NCI-H1694 (cell line): ENCODE measurements at places on chromosomes 5 and 9.
A peak's percentile ranks its signal among the peaks of the same experiment; 100 is the strongest.

- no peak for DNase-seq
Observed at GRCh38 chr5:81898403-81898802, 73.4 kb upstream of the ATG10 start.

DNA sequence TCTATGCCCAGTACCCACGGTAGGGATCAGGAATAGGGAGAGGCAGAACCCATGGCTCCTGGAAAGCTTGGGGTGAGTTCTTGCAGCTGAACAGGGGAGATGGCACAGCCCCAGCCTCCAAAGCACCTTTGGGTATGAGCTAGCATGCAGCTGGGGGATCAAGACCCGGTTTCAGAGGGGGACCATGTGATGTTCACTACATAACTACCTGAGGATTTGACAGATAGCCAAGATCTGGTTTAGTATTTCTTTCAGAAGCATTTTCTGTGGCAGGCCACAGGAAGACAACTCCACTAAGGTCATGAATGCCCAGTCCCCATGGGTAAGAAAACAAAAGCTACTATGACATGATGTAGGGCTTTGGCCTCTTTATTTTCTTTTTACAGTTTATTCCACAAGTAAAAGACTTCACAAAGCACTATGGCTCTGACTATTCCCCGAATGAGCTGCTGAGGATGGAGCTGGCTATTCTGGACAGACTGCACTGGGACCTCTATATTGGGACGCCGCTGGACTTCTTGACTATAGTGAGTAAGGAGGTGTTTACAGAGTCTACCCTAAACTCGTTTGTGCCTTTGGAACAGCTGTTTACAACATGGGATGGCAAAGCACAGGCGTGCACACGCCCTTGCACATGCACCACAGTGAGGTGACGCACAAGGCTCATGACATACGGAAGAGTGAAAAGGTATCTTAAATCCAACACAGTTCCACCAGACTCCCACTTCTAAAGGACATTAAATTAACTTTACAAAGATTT is 3.4 kb downstream of the CCNI2 start:
- DNase-seq: no peak

DNA sequence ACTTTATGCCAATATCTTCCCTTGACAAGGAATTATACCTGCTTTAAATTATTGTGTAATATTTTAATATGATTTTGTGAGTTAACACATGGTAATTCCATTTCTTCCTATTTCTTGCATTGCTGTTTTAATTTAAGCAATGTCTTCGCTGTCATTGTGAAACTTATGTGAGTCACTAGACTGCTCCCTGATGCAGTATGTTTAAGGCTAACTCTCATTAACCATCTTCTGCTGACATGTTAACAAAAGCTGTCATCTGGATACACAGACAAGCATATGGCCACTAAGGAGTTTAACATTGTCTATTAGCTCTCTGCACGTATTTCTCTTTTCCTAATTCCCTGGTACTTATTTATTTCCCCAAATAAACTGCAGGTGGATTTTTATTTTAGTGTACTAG is 980.8 kb upstream of the CTNND2 start:
- peak; percentile 9 for DNase-seq

DNA sequence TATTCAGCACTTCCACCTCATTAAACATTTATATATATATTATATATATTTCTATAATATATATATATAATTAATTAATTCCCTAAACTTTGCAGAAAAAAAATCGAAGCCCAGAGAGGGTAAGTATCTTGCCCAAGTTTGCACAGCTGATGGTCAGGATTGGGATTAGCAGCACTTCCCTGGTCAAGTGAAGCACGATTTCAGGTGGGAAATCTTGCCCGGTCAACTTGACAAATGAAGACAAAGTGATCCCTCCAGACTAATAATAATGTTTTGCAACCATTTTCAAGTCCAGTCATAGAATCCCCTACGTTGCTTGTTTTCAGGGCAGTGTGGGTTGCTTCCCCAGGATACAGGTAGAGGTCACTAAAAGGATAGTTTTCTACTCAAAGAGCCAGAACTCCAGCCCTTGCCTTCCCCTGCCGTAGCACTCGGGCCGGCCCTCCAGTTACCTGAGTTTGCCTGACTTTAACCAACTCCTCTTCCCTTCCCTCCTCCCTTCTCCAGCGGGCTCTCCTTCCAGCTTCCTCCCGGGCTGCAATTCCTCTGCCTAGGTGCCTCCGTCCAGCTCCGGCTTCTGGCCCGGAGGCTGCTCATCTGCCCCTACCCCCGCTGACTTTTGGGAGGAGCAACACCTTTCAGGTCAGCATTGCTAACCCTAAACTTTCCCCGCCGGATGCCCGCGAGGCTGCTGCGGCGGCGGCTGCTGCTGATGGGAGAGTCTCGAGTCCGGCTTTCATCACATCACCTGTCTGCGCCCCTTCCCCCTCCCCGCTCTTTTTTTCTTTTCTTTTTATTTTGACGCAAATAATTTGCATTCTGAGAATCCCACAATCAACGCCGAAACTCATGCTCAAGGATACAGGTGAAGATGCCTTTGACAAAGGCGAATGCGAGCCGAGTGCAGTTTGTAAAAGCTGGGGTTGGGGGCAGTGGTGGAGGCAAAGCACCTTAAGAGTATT is 930 bp downstream of the PRLR start:
- no peak for DNase-seq

GRCh38 chr9:89595646-89596045 is 9.2 kb upstream of the GADD45G start:
- DNase-seq: no peak

- DNase-seq: no peak
Observed at GRCh38 chr9:21669701-21670100, 132.7 kb upstream of the MTAP start.

- no peak for DNase-seq
Observed at GRCh38 chr9:134698587-134699342, 57.2 kb downstream of the COL5A1 start.

DNA sequence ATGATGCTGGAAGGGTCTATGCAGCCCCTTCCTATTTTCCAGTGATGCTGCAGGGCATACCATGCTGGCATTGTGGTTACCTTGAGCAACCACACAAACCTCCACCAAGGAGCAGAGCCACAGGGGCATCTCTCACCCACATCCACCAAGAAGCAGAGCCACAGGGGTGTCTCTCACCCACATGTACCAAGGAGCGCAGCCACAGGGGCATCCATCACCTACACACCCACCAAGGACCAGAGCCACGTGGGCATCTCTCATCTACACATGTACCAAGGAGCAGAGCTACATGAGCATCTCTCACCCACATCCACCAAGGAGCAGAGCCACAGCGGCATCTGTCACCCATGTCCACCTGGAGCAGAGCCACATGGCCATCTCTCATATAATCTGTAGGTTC is 8.8 kb upstream of the GM2A start:
- DNase-seq: no peak

DNA sequence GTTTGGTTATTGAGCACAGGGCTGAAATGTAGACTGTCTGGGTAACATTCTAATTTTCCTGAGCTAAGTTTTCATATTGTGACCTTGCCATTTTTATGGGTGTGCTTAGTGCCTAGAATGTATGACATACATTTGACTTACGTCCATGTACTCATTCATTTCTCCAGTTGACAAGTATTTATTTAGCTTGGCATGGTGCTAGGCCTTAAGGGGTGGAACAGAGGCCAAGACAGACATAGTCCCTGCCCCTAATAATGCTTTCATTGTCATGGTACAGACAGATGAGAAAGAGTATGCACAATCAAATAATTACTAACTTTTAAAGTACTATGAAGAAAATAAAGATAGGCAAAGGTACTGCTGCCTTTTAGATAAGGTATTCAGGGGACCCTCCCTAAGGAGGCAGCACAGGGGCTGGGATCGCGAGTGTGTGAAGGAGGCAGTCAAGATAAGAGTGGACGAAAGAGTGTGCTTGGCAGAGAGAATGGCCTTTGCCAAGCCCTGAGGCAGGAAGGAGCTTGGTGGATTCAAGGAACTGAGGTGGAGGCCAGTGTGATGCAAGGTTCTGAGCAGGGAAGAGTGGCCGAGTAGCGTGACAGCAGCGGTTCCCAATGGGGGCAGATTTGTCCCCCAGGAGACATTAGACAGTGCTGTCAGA is 128.0 kb downstream of the PIP5K1B start:
- DNase-seq: no peak

GRCh38 chr9:32969270-32969669 is 32.2 kb downstream of the APTX start:
- DNase-seq: no peak

DNA sequence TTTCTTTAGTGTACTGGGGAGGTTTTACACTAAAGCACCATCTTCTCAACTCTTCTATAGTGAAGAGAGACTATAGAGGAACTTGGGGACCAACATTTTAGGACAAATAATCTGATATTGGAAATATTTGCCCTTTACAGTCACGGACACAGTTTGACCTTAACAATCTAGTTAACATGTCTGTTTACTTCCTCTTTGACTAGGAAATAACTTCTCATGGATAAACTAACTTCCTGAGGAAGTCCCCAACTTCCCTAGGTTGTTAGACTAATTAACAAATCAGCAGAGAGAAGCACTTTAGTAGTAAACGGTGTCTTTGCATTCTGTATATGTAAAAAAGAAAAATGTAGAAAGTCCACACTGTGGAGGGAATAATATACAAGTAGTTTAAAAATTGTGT is 127.7 kb downstream of the FBXL7 start:
- no peak for DNase-seq

DNA sequence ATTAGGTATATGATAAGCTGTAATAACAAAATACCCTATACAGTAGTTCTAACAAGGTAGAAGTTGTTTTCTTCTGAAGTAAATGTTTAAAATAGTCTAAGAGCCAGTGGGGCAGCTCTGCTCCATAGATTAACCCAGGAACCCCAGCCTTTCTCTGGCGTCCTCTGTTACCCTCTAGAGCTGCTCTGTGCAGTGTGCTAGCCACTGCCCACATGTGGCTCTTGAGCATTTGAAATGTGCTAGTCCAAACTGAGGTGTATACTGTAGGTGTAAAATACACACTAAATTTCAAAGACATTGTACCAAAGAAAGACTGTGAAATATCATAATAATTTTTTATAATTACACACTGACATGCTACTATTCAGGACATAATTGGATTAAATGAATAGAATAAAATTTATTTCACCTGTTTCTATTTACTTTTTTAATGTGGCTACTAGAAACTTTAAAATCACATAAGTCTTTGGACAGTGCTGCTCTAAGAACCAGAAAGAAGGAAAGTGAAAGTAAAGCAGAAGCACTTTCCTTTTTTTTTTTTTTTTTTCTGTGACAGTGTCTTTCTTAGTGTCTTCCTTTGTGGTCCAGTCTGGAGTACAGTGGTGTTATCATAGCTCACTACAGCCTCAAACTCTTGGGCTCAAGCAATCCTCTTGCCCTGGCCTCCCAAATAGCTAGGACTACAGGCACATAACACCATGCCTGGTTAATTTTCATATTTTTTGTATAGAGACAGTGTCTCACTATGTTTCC is 39.3 kb downstream of the RAI14 start:
- DNase-seq: no peak

GRCh38 chr9:4489919-4490704 is at the start of gene SLC1A1:
SLC1A1 (plus strand) TSS chr9:4490468; CDS start chr9:4490680, 212 bp downstream.
- peak; percentile 41 for DNase-seq

DNA sequence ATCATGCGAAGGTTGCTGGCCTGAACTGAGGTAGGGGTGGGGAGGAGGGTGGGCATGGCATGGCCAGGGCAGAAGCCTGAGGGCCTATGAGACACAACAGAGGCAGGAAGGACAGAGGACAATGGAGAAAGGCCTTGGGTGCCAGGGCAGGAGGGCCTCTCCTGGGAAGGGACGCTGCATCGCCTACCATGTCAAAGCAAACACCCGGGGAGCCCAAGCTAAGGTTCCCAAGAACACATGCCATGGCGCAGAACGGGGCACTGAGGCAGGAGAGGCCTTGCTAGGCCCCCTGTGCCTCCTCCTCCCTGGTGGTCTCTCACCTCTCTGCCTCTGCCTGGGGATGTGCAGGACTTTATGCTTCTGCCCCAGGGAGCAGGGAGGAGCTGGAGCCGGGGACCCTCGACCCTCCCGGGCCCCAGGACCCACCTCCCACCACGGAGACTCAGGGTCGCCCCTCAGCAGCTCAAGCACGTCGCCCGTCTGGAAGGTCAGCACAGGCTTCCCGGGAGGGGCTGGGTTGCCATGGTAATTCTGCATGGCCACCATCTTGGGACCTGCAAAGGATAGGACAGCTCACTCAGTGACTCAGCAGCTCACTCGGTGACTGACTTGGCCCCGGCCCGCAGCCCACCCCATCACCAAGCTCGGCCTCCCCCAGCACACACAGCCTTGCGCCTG is 40.3 kb upstream of the SARDH start:
- no peak for DNase-seq

- no peak for DNase-seq
Observed at GRCh38 chr9:136943291-136944211, 987 bp downstream of the FBXW5 start.

DNA sequence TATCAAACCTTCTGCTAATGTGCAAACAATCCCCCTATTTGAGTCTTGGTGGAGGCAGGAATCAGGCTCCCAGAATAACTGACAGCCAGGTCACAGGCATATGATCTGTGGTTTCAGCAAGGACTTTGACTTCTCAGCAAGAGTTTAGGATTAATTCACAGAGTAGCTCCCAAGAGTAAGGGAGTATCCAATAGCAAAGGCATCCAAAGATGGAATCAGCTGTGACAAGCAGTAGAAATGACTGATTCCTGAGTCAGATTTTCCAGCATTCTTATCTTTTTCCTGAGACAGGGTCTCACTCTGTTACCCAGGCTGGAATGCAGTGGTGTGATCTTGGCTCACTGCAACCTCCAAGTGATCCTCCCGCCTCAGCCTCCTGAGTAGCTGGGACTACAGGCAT is 108.3 kb downstream of the EPB41L4A start:
- no peak for DNase-seq

DNA sequence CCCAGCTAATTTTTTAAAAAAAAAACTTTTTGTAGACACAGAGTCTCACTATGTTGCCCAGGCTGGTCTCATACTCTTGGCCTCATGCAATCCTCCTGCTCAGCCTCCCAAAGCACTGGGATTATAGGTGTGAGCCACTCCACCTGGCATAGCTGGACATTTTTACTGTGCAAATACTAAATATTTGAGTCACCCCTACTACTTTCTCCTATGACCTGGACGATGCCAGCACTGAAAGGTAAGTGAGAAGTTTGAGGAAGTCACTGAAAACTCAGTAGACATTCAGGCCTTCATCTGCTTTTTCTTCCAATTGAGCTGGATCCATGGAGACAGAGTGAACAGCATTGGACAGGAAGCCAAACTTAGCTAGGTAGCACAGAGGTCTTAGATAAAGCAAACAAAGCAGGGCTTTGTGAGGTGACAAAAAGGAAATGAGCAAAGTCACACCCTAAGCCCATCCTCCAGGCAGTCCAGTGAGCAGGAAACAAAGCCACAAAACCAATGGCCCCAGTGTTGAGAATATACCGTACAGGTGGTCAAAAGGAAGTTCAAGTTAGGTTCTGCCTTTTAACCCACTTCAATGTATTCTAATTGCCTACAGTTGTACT is 192.6 kb upstream of the RASA1 start:
- DNase-seq: no peak
